ENCODE measurements at places on chromosomes 12 and 14.

- DNase-seq = no peak
Observed at GRCh38 chr12:72297666-72298065, 25.5 kb downstream of the TRHDE start.

DNA sequence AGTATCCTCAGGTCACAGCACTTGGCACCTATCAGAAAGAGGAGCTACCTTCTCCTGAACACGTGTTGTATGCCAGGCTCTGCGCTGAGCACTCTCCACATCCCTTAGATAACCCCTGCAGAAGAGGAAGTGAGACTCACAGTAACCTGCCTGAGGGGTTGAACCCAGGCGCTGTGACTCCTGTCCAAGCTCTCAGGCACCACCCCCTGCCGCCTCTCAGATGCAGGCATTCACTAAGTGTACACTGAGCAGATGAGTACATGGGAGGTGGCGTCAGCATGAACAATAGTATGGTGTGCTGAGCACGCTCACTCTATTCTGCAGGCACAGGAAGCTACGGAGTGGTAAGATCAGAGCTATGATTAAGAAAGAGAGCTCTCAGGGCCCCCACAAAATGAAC is 21.0 kb upstream of the RIC8B start:
- DNase-seq = peak; percentile 58

DNA sequence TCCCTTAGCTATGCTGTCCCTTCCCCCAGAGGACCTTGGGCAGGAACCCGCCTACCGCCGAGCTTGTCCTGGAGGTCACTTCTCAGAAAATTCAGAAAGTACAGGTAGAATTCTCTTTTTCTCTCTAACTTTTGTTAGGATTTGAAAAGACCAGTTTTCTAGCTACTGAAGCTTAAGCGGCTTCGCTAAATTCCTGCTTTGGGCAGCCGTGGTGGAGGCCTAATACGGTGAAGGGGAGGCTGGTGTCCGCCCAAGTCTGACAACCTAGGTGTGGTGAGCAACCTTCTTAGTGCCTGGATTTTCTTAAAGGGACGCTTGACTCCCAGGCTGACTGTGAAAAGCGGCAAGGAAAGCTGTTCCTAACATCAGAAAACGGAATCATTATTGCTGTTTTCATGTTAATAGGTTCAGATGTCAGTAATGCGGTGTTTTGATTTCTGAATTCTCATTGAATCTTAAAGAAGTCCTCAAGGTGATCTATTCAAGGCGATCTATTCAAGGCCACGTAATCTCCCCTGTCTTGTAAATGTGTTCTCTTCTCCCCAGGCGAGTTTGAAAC is 835 bp downstream of the FGD4 start:
- DNase-seq = no peak

DNA sequence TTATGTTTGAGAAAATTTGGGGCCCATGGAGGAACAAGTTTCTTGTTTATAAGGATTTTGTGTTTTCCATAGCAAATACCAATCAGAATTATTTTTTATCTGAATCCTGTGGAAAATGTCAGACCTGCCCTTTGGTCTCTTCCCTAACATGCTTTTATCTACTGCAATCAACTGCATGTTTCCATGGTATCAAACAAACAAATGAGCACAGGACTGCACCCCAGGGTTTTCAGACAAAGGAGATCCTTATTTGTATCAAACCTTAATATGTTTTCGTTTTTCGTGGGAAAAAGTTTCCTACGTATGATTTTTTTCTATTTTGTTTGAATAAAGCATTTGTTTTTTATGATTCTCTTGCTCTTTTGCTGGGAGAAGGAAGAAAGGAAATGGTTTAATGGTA is 91.1 kb downstream of the GPR135 start:
- DNase-seq = no peak

GRCh38 chr12:74959657-74960056 is 250.0 kb downstream of the KCNC2 start:
- DNase-seq = no peak

- peak; percentile 7 for DNase-seq
Observed at GRCh38 chr12:28974166-28974565, 174.9 kb upstream of the FAR2 start.
